Umbilical cord (tissue), 2 donors: ENCODE measurements at places on chromosomes 4 and X. TPM values are rescaled to one million over a fixed set of nuclear protein-coding genes. Genes with fewer than 3 reads are reported as not detected.
A peak's percentile ranks its signal among the peaks of the same experiment; 100 is the strongest.

DNA sequence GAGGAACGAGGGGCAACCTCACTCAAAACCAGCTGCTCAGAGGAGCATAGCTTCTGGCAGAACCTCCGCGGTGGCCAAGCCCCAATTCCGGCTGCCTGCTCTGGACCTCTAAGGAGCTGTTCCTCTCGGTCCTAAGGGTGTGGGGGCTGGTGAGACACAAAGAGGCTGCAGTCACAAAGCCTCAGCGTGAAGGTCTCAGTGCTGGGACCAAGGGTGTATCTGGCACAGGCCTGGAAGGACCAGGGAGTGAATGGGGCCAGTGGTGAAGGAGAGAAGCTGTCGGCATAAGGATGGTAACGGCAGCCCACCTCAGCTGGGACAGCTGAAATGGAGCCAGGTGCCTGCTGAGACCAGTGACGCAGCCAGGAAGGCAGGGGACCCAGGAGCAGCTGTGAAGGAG, 5.3 kb downstream of the PDE6B start:
- DNase-seq, result no peak

Gene TIGD4
- total RNA-seq, result 3.9 TPM

- no peak for DNase-seq
Observed at GRCh38 chr4:15420642-15421041, 7.2 kb upstream of the C1QTNF7 start.

- no peak for DNase-seq
Observed at GRCh38 chr4:149279331-149279730, 536.3 kb downstream of the IQCM start.

Gene GPR50
- total RNA-seq, result 1.2 TPM

Gene GC
- total RNA-seq, result 4.6 TPM

GRCh38 chr4:182593864-182594263, 323.3 kb downstream of the DCTD start:
- DNase-seq, result no peak

Gene ZNF185
- total RNA-seq, result 25.3 TPM

Gene CT83
- not detected for total RNA-seq

DNA sequence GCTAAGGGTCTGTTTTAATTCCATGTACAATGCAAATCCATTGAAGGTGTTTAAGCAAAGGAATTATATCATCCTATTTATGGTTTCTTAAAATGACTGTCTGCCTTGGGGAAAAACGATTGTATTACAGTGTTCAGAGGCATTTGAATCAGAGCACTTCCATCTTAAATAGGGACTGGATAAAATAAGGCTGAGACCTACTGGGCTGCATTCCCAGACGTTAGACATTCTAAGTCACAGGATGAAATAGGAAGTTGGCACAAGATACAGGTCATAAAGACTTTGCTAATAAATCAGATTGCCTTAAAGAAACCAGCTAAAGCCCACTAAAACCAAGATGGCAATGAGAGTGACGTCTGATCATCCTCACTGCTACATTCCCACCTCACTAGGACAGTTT, 1167.2 kb upstream of the PABPC4L start:
- DNase-seq, result peak; percentile 68

DNA sequence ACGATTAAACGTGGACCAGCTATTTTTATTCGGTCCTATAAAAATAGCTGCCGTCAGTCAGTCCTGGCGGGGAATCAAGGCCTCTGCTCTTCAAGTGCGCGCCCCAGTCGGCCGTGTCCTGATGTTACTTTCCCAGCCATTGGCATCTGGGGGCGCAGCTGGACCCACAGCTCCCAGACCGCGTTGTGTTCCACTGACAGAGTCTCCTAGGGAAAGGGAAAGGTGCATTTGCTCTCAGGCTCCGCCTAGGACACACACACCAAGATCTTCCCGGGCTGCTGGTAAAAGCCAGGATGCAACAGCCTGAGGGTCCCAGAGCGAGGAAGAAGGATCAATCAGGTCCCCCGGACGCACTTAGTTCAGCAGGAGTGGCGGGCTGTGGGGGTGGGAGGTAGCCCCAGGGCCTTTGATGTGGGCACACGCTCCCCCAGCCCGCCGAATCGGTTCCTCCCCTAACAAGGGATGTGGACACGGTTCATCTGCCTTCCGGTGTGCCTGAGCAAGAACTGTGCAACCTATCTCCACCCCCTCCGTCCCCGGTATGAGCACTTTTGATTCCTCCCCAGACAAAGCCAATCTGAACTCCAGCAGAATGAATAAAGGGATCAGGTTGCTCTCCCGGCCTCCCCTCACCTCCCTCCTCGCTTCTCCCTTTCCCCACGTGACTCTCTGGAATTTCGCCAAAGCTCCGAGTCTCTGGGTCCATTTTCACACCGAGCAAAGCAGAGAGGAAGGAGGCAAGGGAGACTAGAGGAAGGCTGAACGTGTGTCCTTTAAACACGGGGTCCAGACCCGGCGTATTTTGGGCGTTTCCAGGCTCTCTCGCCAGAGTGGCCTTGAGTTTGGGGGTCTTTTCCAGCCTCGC, 626 bp upstream of the FRAS1 start:
- DNase-seq, result peak; percentile 85

Gene GRID2
- total RNA-seq, result 7.9 TPM

Gene MTM1
- 15.9 TPM for total RNA-seq

DNA sequence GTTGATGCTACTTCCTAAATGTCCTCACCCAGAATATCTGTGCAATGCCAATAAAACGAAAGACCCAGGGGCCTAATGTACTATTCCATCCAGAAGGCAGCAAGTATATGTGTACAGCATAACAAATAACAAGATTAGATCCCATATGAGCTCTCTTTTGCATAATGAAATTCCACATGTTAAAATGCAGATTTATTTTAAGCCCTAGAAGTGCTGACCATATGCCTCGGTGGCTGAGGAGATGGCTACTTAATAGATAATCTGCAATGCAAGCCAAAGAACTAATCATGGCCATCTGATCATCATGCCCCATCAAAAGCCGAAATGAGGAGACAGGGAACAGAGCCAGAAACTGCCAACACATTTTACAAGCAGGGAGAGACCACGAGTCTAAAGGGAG, 293.5 kb downstream of the KCNIP4 start:
- peak; percentile 39 for DNase-seq

Gene MFAP3L
- total RNA-seq, result 2.9 TPM

DNA sequence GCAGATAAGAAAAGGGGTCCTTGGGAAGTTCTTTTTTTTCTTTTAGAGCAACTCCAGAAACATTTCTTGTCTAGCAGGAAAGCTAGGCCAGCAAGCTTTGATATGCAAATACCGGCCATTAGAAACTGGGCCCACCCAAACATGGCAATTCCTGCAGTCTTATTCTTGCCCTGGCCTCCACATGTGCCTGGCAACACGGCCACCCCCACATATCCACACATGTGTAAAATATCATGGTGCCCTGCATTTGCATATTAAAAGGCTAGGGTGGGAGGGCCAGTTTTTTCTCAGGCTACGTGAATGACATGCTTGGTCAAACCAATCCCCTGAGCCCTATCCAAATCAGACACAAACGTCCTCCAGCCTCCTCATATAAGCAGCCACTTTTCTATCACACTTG, 171.7 kb upstream of the ZCCHC13 start:
- no peak for DNase-seq

DNA sequence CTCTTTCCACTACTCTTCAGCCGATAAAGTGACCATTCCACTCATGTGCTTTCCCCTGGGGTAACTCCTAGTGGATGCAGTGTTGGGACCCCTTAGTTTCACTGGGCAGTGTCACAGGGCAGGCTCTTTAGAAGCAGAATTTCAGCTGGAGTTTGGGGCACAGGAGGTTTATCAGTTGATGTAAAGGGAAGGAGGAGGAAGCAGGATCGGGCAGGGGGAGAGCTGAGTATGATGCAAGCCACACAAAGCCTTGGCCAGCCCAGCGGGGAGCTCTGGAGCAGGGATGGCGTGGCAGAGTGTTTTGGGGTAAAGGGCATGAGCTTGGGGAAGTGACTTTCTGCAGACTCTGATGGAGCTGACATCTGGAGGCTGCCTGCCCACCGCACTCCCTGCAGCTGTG, 19.3 kb downstream of the WDR13 start:
- no peak for DNase-seq

Gene MID1
- total RNA-seq, result 56.8 TPM

DNA sequence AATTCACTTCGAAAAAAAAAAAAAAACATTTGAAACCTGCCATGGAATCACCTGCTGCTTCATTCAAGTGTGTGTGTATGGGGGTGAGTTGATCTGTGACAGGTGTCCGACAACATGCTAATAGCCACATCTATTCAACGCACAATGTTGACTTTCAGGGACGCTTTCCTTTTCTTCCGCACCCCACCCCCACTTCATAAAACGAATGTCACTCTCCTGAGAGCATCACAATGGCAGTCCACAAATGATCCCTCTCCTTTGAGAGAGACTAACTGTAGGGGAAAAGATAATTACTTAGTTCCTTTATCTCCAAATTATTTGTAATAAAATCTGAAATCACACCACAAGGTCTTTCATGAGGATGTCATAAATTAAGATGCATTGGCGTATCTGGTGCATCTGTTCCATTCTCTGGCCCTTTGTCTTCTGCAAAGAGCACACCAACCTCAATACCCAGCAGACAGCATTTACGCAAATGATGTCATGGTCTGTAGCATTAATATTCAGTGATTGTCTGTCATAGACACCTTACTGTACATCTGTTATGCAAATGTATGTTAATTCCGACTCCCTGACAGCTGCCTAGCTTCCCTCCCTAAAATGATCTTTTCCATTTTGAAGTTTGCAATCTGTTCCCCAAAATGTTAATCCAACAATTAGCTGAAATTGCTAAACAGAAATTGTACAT, 640.0 kb upstream of the BOD1L1 start:
- no peak for DNase-seq

Gene MAGEC2
- 0.48 TPM for total RNA-seq

- DNase-seq, result no peak
Observed at GRCh38 chrX:9163214-9163709, 129.3 kb upstream of the FAM9B start.

DNA sequence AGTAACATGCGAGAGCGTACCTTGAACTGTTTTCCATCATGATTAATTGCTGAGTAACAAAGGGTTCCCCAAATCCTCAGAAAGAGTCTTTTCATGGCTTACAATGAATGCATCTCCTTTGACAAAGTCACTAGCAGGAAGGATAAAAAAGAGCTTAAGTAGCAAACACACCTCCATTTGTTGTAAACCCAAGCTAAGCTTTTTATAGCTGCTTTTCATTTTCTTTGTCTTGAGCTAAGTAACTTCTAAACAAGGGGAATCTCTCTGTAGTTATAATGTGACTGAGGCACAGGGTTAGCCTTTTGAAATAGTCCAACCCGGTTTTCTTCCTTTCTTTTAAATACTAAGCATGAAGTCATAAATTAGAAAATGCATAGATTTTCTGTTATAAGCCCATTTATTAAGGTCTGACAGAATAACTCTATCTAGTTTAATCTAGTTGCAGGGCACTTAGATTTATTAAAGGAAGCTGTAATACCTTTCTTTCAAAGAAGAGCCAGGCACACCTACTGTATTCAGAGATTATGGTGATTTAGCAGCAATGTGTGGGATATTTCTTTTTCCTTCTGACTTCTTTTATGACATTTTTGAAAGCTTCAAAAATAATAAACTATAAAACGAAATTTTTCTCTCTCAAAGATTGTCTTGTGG, 226.9 kb upstream of the SMIM31 start:
- peak; percentile 16 for DNase-seq

Gene CTAG1A
- not detected for total RNA-seq

- DNase-seq, result no peak
Observed at GRCh38 chr4:113256946-113257345, 207.5 kb downstream of the ANK2 start.

GRCh38 chrX:36898301-36898700, 109.9 kb upstream of the FAM47C start:
- DNase-seq, result no peak

GRCh38 chrX:102712981-102713625, 855 bp downstream of the GPRASP2 start:
- DNase-seq, result peak; percentile 70

DNA sequence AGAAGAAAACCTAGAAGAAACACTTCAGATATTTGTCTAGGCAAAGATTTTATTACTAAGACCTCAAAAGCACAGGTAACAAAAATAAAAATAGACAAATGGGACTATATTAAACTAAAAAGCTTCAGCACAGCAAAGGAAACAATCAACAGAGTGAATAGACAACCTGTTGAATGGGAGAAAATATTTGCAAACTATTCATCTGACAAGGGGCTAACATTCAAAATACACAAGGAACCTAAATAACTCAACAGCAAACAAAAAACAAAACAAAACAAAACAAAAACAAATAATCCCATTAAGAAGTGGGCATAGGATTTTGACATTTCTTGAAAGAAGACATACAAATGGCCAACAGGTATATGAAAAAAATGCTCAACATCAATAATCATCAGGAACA, 192.7 kb upstream of the ZCCHC13 start:
- DNase-seq, result no peak

DNA sequence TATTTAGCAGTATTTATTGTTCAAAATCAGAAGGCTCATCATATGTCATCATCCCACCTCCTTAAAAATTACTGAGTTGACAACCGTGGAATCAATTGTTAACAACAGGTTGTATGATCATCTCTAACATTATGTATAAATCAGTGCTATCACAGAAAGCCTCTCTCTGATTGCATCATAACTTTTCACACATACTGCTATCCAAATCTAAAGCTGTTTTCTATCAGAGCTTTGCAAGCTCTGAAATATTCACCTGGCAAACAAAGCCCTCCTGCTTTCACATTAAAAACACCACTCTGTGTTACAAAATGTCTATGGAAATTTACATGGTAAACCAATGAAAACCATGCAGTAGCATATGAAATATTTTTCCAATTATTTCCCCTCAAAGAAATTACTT, 310.0 kb downstream of the PDGFC start:
- no peak for DNase-seq

Gene GUCY1B1
- total RNA-seq, result 53.9 TPM

GRCh38 chr4:106253364-106254129, 62.5 kb downstream of the TBCK start:
- DNase-seq, result no peak

Gene F11
- not detected for total RNA-seq

- DNase-seq, result peak; percentile 57
Observed at GRCh38 chr4:8281519-8282133, 12.1 kb downstream of the HTRA3 start.

DNA sequence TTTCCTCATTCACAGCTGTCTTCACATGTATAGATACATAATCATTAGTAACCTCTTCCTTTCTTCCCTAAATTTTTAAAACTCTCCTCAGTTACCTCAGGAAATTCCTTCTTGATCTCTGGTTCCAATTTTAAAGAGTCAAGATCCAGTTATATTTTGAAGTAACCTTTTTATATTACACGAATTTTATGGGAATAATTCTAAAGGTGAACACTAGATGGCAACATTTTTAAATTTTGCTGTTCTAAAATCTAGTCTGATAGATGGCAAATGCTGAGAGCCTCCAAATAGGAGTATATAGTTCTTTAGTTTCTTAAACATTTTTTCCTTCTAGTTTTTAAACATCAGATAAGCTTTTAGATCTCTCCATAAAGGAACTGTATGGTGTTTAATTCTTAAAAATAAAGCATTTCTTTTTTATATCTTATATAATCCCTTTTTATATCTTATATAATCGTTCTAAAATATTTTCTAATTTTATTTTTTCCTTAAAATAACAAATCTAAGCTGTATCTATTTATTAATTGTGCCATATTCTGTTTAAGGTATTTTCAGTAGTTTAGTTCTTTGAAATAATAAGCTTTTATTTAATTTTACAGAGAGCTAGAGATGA, 37.9 kb upstream of the PAPSS1 start:
- peak; percentile 40 for DNase-seq

- peak; percentile 25 for DNase-seq
Observed at GRCh38 chr4:37392521-37393255, 148.1 kb downstream of the NWD2 start.

Gene FABP2
- total RNA-seq, result 2.9 TPM

- peak; percentile 88 for DNase-seq
Observed at GRCh38 chrX:47707031-47707780, 48.2 kb upstream of the UXT start.
